ENCODE measurements at places on chromosomes 5 and 9.

- H3K27me3 ChIP-seq, result no peaks in the 10 kb centered on the region
- H3K36me3 ChIP-seq, result peaks cover 33% of the 10 kb centered on the region
- peaks cover 11% of the 10 kb centered on the region for H3K4me1 ChIP-seq
These were observed 252.3 kb downstream of the FANCC start for GRCh38 chr9:95065224-95065623.

DNA sequence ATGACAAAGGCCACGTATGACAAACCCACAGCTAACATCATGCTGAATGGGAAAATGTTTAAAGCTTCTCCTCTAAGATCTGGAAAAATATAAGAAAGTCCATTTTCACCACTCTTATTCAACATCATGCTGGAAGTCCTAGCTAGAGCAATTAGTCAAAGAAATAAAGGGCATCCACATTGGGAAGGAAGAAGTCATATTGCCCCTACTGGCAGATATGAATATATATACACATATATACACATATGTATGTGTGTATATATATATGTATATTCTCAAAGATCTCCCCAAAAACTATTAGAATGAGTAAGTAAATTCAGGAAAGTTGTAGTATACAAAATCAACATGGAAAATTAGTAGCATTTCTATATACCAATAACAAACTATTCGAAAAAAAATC is 17.1 kb downstream of the APBA1 start:
- H3K4me3 ChIP-seq, result no peak overlapping the region
- H3K27me3 ChIP-seq, result peaks cover 6% of the 10 kb centered on the region
- H3K36me3 ChIP-seq, result no peaks in the 10 kb centered on the region
- H3K27ac ChIP-seq, result no peak overlapping the region
- no peak for DNase-seq
- no peaks in the 10 kb centered on the region for H3K4me1 ChIP-seq

GRCh38 chr9:115946530-115946929 is 207.1 kb upstream of the PAPPA start:
- no peak overlapping the region for H3K4me3 ChIP-seq
- peaks cover 4% of the 10 kb centered on the region for H3K27me3 ChIP-seq
- H3K27ac ChIP-seq, result no peak overlapping the region
- H3K36me3 ChIP-seq, result no peaks in the 10 kb centered on the region
- DNase-seq, result no peak

DNA sequence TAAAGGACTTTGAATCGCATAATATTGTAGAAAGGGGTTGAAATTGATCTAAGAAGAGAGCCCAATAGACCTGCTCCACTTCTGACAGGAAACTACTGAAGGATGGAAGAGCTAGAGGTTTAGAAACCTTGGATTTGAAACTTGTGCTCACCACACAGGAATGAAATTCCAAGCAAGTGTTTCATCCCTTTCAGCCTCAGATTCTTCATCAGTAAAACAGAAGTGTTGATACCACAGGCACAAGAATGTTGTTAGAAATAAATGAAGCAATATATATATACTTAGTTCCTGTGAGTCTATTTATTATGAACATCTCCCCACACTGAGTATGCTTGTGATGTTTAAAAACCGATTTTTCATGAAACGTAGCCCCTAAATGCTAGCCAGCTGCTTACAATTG is 43.8 kb downstream of the PRRC1 start:
- no peak overlapping the region for H3K27ac ChIP-seq
- peaks cover 12% of the 10 kb centered on the region for H3K36me3 ChIP-seq
- DNase-seq, result no peak
